ENCODE measurements at places on chromosomes 3 and 15.

DNA sequence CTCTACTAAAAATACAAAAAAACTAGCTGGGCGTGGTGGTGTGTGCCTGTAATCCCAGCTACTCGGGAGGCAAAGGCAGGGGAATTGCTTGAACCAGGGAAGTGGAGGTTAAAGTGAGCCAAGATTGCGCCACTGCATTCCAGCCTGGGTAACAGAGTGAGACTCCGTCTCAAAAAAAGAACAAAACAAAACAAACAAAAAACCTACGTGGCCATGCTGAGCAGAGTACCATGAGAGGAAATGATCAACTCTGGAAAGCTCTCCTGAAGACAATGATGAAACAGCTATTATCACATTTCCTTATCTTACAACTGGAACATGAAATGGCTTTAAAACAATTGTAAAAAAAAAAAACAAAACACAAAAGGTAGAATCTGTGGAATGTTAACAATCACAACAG, 75.2 kb downstream of the CHSY1 start:
- DNase-seq = no peak

DNA sequence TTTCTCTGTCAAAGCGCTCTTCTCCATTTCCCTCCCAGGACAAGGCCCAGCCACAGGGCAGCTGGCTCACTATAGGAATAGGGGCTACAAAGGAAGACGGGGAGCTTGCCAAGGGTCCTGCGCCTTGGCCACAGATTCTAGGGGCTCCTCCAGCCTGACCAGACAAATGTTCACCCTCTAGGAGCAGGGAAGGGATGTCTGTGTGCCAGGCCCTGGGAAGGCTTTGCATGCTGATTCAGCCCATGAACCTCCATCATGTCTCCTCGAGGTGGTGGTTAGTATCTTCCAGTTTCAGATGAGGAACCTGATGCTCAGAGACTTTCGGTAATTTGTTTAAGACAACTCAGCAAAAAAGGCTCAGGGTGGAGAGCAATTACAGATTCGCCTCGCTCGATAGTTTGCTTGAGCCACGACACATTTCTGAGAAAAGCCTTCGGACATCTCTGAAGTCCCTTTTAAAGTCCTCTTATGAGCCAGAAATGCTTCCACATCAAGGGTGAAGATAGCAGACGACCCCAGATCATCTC, 110.0 kb downstream of the XXYLT1 start:
- no peak for DNase-seq

DNA sequence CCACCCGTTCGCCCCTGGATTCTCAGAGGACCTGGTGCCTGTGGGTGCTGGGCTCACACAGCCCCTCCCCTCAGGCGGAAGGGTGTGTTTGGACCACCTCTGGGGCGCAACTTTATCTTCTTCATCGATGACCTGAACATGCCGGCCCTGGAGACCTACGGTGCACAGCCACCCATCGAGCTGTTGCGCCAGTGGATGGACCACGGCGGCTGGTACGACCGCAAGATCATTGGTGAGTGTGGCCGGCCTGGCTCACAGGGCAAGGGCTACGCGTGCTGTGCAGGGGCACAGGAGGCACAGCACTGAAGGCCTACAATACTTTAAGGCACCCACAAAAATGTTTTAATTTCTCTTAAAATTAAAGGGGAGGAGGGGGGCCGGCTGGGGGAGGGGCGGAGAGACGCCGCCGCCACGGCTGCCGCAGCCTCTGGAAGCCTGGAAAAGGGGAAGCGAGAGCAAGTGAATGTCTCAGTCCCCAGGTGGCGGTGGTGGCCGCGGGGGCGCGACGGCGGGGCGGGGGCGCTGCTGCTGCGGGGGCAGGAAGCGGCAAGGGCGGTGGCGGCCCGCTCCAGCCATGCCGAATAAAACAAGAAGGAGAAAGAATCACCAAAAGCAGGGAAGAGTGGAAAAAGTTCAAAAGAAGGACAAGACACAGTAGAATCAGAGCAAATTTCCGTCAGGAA, 56.8 kb downstream of the DNAH1 start:
- DNase-seq = no peak

GRCh38 chr3:18415839-18416238, 9.3 kb downstream of the SATB1 start:
- no peak for DNase-seq

Data from A549 (cell line).